ENCODE measurements at places on chromosomes 11 and 22. TPM values are rescaled to one million over a fixed set of nuclear protein-coding genes. Genes with fewer than 3 reads are reported as not detected.

DNA sequence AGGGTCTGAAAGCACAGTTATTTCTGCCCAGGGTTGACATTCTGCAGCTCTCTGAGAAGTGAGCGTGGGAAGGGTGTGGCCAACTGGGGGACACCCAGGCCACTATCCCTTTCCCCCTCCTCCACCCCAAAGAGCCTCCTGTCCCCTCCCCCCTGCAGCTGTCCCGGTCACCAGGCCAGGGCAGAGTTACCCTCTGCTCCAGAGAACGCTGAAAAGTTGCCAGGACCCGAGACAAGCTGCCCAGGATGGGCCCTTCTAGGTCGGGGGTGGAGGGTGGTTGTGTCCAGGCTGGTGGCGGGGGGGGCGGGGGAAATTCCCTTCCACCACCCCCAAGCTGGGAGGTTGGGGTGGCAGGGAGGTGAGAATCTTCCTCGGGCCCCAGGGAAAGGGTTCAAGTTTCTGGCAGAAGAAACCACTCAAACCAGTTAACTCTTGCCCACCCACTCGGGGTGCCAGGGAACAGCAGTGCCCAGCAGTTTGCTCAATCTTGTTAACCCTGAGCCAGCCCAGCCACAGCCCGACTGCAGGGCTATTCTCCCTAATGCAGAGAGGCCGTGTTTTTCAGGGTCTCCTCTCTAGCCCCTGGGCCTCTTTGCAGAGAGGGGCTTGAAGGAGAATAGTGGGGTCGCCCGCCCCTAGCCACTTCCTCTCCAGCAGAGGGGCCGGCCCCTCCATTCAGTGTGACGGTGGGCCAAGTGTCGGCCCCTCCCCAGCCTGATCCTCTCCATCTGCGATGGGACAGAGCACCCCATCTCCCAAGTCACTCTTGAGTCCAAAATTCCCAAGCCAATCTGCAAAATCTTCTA lies 697 bp downstream of the LGALS1 start:
- H3K27me3 ChIP-seq = no peaks in the 10 kb centered on the region
- peak; percentile 46 for DNase-seq

DNA sequence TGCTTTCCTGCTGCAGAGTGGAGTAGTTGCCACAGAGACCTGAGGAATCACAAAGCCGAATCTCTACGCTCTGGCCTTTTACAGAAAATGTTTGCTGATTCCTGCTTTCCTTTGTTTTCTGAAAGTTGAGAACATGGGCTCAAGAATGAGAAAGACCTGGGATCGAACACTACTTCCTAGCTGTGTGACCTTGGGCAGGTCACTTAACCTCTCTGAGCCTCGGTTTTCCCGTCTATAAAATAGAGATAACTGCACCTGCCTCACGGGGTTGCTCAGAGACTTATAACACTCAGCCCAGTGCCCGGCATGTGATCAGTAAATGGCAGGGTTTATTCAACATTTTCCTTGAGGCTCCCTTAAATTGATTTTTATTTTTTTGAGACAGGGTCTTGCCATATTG lies 70.9 kb upstream of the ALX4 start:
- no peak for DNase-seq
- no peaks in the 10 kb centered on the region for H3K36me3 ChIP-seq
- no peak overlapping the region for H3K27ac ChIP-seq
- no peaks in the 10 kb centered on the region for H3K4me1 ChIP-seq
- H3K27me3 ChIP-seq = peaks cover 85% of the 10 kb centered on the region

GRCh38 chr11:14755140-14755539 lies 111.5 kb downstream of the PDE3B start:
- no peaks in the 10 kb centered on the region for H3K36me3 ChIP-seq
- H3K4me1 ChIP-seq = no peaks in the 10 kb centered on the region
- no peak for DNase-seq
- H3K27ac ChIP-seq = no peak overlapping the region
- H3K27me3 ChIP-seq = no peaks in the 10 kb centered on the region

DNA sequence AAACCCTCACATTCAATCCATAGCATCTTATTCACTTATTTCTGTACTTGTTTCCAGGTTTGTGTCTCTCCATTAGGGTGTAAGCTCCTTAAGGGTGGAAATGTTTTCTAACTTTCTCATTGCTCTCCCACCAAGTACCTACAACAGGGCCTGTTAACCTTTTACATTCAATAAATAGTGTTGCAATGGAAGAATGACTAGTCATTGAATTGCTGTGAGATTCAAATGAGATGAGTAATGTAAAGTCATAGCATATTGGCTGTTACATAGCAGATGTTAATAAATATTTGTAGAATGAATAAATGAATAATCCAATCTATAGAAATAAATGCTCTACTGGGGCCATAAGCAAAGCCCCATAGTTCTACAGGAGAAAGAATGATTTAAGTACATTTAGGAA lies 75.4 kb upstream of the DDI1 start:
- H3K36me3 ChIP-seq = no peaks in the 10 kb centered on the region
- no peak overlapping the region for H3K4me3 ChIP-seq
- no peak overlapping the region for H3K27ac ChIP-seq
- DNase-seq = no peak

DNA sequence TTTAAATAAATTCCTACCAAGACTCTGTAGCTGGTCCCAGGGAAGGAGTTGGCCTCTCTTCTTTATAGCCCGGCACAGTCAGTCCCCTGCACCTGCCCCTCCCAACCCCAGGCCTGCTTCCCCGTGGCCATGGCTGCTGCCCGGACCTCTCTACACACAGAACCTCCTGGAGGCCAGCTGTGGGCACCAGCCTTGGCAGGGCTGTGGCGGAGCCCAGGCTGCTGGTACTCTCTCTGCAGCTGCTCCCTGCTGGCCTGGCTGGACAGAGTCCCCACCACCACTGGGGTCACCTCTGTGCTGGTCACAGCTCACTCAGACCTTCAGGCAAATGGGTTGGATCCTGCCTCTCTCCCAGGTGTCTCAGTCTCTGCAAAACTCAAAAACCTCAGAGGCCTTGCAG lies 69.3 kb downstream of the LRP5 start:
- no peak for DNase-seq
- H3K4me1 ChIP-seq = peaks cover 33% of the 10 kb centered on the region
- no peak overlapping the region for H3K4me3 ChIP-seq

DNA sequence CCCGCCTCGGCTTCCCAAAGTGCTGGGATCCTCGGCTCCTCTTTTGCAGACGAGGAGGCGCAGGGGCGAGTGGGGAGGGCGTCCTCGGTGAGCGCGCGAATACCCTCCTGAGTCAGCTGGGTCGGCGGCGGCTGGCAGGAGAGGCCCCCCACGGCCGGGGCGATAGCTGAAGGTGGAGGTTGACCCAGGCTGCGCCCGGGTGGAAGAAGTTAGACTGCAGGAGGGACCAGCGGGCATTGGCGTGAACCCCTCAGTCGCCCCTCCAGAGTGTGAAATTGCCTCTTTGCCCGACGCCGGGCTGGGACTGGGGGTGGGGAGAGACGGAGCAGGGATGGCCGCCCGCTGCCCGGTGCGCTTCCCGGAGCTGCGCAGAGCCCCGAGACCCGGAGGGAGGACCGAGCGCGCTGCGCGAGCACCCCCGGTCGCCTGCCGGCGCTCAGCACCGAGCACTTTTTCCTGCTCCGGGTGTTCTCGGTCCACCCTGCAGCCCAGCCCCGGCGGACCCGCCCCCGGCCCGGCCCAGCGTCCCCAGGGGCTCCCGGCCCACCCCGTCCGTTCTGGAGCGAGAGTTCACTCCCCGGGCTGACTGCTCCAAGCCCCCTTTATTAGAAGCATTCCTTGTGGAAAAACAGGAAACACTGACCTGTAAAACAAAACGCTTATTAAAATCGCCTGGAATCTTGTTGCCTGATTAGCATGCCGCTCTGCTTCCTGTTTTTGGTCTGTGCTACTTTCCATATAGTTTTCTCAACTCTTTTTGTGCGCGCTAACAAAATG lies 13.7 kb upstream of the CPT1A start:
- DNase-seq = peak; percentile 14
- H3K4me3 ChIP-seq = peak overlapping the region; percentile 51
- H3K27me3 ChIP-seq = peaks cover 29% of the 10 kb centered on the region
- no peak overlapping the region for H3K27ac ChIP-seq
- H3K4me1 ChIP-seq = peaks cover 14% of the 10 kb centered on the region
- no peaks in the 10 kb centered on the region for H3K36me3 ChIP-seq

- H3K27ac ChIP-seq = no peak overlapping the region
- H3K4me1 ChIP-seq = peaks cover 25% of the 10 kb centered on the region
- H3K36me3 ChIP-seq = no peaks in the 10 kb centered on the region
- no peak overlapping the region for H3K4me3 ChIP-seq
Measured at GRCh38 chr11:75775056-75775455, 6.5 kb downstream of the DGAT2 start.

DNA sequence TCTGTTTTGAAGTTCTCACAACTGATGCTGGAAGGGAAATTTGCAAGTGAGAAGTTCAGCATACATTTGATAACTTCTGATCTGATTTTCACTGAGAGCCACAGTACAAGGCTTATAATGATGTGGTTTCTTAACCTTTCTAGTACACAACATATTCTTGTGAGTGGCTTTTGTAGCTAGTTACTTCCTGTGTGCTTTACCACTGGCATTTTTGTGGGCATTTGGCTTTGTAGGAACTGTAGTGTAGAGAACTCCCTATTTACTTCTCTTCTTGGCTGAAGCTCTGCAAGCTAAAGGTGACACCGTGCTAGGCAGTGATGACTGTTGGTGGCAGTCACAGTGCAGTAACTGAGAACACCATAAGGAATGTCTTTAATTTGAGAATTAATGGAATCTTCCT lies 14.9 kb downstream of the USP47 start:
- H3K4me1 ChIP-seq = peaks cover 24% of the 10 kb centered on the region
- H3K27ac ChIP-seq = no peak overlapping the region
- H3K4me3 ChIP-seq = no peak overlapping the region
- no peak for DNase-seq

DNA sequence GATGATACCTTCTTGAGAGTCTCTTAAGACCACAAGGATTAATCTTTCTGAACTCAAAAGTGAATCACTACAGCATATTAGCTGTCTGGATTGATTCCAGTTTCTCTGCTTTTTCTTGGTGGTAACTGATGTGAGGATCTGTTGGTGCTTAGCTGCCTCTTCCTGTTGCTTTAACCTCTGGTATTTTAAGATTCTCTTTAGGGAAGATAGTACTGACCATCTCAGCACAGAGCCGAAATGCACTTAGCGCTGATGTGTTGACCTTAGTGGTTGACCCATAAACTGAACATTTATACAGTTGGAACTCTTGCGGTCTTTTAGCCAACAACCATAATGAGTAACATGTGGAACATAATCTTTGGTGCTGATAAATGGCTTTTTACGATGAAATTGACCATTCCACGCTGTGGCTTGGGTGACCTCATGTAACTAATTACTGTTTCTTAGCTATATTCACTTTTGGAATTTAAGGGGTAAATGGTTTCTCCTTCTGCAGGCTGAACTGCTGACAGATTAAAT lies 33.7 kb downstream of the APLP2 start:
- H3K27me3 ChIP-seq = no peaks in the 10 kb centered on the region
- no peak overlapping the region for H3K27ac ChIP-seq
- no peak for DNase-seq
- no peaks in the 10 kb centered on the region for H3K36me3 ChIP-seq
- peaks cover 18% of the 10 kb centered on the region for H3K4me1 ChIP-seq
- no peak overlapping the region for H3K4me3 ChIP-seq

- H3K36me3 ChIP-seq = no peaks in the 10 kb centered on the region
- no peaks in the 10 kb centered on the region for H3K27me3 ChIP-seq
- H3K4me3 ChIP-seq = no peak overlapping the region
- no peak overlapping the region for H3K27ac ChIP-seq
- DNase-seq = no peak
Measured at GRCh38 chr11:57213342-57214097, 23.5 kb downstream of the APLNR start.

DNA sequence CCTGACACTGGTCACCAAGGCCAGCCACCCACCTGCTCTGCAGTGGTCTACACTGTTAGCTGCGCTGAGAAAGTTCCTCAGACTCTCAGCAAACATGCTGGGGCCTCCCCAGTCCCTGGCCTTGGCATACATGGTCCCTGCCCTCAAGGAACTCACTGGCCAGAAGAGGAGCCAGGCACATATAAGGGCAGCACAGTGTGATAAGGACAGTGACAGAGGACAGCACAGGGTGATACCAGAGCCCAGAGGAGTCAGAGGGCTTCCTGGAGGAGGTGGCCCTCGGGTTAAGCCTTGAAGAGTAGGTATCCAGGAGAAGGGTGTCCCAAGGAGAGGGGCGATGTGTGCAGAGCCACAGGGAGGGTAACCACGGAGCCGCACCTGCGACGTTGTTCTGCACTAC lies 624 bp downstream of the ART1 start:
- H3K4me1 ChIP-seq = peaks cover 14% of the 10 kb centered on the region
- H3K27me3 ChIP-seq = peaks cover 31% of the 10 kb centered on the region
- no peak overlapping the region for H3K27ac ChIP-seq
- H3K36me3 ChIP-seq = peaks cover 11% of the 10 kb centered on the region
- no peak for DNase-seq

GRCh38 chr22:17733466-17733865 lies 40.8 kb downstream of the BID start:
- H3K4me3 ChIP-seq = no peak overlapping the region
- peaks cover 48% of the 10 kb centered on the region for H3K36me3 ChIP-seq
- DNase-seq = no peak
- H3K27ac ChIP-seq = no peak overlapping the region
- H3K4me1 ChIP-seq = no peaks in the 10 kb centered on the region

DNA sequence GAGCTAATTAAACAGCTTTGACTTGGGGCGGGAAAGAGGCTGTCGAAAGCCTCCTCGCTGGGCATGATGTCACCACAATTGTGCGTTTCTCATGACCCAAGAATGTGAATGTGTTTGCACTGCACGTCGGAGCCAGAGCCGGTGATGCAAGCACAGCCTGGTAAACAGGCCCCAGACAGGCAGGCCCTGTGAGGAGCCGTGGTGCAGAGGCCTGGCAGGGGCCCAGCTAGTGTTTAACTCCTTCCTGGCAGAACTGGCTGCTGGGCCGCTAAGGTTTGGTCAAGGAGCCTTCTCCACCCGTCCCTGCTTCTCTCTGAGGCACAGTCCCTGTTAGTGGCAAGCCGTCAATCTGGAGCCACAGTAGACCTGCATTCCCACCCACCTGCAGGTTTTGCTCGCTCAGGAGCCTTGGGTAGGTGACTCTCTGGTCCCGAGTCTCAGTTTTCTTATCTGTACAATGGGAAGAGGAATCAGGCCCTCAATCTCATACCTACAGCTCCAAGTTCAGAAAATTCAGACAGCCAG lies 25.4 kb upstream of the SMTN start:
- peak; percentile 91 for DNase-seq
- no peaks in the 10 kb centered on the region for H3K27me3 ChIP-seq
- H3K27ac ChIP-seq = peak overlapping the region; percentile 69

GRCh38 chr11:75525433-75526191 lies at the start of gene GDPD5:
Gene GDPD5 (minus strand): TSS chr11:75525941. CDS start chr11:75477735, 48,206 bp downstream.
- H3K4me1 ChIP-seq = no peaks in the 10 kb centered on the region
- peaks cover 57% of the 10 kb centered on the region for H3K27me3 ChIP-seq
- H3K36me3 ChIP-seq = peaks cover 10% of the 10 kb centered on the region
- H3K4me3 ChIP-seq = peak within 1 kb of the TSS; percentile 66

GRCh38 chr11:72227316-72228228 lies 3.0 kb downstream of the INPPL1 start:
- no peak overlapping the region for H3K4me3 ChIP-seq
- peaks cover 59% of the 10 kb centered on the region for H3K36me3 ChIP-seq
- peaks cover 12% of the 10 kb centered on the region for H3K4me1 ChIP-seq
- DNase-seq = no peak
- no peak overlapping the region for H3K27ac ChIP-seq

GRCh38 chr11:107457205-107457557 lies 444 bp downstream of the CWF19L2 start:
- peaks cover 12% of the 10 kb centered on the region for H3K4me1 ChIP-seq
- peaks cover 4% of the 10 kb centered on the region for H3K27me3 ChIP-seq
- H3K36me3 ChIP-seq = peaks cover 23% of the 10 kb centered on the region
- DNase-seq = no peak

The OR51B4 gene
- not detected for total RNA-seq

The TEAD1 gene
- 104 TPM for total RNA-seq

The IZUMO1R gene
- not detected for total RNA-seq

The EHF gene
- 286 TPM for total RNA-seq

The TRIM6 gene
- total RNA-seq = 0.80 TPM

The DESI1 gene
- 64.5 TPM for total RNA-seq
